ENCODE measurements at places on chromosomes 13 and 19.
A peak's percentile ranks its signal among the peaks of the same experiment; 100 is the strongest.

DNA sequence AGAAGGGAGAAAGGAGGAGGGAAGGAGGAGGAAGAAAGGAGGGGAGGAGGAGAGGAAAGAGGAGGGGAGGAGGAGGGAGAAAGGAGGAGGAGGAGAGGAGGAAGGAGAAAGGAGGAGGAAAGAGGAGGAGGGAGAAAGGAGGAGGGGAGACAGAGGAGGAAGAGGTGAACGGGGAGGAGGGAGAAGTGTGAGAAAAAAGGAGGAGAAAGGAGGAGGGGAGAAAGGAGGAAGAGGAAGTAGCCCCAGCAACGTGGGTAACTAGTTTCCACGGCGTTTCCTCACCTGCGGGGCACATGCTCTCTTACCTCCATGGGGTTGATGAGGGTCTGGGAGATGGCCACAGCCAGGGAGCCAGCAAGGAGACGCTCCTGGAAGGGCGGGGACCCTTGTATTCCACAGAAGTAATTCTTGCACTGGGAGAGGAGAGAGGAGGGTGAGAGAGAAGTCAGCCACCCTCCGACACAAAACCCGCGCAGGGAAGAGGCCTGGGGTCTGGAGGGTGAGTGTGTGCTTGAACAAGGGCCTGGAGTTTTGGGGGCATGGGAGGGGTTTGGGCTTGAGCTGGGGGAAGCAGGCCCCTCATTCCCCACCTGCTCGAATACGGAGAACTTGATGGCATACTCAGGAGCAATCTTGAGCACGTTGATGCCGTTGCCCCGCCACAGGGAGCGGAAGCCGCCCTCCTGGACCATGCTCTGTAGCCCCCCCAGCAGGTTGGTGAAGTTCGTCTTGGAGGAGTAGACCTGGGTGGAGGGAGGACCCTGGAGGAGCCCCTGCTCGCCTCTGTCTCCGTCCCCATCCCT lies 3.9 kb downstream of the SLC25A41 start:
- no peak for DNase-seq

DNA sequence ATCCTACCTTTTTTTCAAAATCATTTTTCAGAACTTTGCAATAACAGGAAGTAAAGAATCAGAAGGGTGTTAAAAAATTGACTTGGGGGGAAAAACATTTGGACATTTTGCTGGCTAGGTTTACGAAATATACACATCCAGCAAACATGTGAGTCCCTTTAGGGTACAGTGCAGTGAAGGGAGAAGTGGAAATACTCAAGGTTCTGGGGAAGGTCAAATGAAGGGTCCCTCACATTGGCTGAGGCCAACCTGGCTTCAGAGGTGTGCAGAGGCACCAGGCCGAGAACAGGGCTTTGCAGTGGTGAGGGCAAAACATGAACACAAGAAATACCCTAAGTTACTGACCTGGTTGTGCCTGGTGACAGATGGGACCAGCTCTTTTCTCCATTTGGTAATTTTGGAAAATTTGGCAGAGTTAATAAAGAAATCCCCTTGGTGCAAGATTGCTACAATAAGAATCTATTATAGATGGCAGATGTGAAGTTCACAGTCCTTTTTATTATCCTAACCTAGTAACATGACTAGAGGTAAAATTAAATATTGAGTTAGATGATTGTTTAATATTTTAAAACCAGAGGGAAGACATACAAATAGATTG lies 1.5 kb upstream of the UPF3A start:
- no peak for DNase-seq

DNA sequence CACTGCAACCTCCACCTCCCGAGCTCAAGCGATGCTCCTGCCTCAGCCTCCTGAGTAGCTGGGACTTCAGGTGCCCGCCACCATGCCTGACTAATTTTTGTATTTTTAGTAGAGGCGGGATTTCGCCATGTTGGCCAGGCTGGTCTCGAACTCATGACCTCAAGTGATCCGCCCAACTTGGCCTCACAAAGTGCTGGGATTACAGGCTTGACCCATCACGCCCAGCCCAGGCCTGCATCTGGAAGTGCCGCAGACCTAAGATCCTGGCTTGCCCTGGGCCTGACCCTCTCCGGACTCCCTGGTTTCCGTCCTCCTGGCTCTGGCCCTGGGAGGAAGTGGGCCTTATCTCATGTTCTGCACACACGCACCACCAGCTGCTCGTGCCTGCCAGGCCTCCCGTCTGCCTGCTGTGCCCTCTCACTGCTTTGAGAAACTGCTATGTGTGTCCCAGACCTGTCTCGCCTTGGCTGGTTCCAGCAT lies 4.7 kb upstream of the PTGIR start:
- DNase-seq, result no peak

DNA sequence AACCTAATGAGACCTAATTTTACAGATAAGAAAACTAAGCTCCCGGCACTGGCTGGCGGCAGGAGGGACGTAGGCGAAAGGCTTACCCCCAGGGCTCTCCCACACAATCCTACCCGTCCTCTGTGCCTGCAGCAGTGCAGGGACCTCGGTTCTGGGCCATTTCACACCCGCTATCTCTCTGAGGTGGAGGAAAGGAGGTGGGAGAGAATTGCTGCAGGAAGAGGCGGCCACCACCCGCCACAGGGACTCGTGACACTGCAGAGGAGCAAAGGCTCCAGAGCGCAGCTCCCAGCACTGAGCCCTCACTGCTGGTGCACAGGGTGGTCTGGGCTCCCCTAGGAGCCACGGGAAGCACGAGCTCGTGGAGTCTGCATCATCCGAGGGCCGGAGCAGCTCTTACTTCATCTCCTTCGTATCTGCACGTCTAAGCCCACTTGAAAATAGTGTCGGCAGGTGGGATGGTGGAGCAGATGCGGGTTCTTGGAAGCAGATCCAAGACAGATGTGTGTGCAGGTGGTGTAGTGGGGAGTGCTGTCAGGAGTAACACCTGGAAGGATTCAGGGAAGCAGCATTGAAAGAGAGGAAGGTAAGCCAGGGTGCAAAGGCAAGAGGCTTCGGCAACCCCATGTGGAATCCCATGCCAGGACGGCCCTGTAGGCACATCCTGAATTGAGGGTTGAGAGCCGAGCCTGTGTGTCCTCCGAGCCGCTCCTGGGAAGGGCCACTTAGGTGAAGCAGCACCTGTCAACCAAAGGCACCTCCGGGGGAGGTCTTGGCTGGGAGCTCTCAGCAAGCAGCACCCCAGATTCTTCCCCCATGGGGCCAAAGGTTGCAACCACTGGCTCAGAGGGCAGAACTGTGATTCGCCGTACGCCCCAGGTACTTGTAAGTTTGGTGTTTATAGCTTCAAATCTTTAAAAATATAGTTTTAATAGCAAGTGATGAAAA lies 115.8 kb upstream of the SPACA7 start:
- no peak for DNase-seq

- DNase-seq, result no peak
Measured at GRCh38 chr13:79913141-79913827, 427.6 kb downstream of the SPRY2 start.

- no peak for DNase-seq
Measured at GRCh38 chr19:14503285-14503684, 7.4 kb upstream of the GIPC1 start.

DNA sequence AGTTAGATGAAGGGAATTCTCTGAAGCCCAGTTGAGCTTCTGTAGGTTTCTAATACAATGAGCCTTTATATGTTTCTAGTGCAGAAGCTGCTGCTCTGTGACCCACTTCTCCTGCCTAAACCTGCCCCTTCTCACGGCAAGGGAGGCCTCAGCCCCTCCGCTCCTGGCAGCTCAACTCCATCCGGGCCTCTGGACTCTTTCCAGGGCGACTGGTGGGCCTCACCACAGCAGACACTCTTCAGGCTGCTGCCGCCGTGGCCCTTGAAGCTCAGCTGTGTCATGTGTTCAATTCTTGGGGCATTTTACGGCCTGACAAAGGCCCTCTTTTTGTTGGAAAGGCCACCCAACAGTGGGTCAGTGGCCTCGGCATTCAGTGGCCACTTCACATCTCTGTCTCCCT lies 10.0 kb upstream of the C19orf33 start:
- DNase-seq, result no peak

GRCh38 chr19:17564781-17565180 lies 9.3 kb downstream of the COLGALT1 start:
- no peak for DNase-seq

DNA sequence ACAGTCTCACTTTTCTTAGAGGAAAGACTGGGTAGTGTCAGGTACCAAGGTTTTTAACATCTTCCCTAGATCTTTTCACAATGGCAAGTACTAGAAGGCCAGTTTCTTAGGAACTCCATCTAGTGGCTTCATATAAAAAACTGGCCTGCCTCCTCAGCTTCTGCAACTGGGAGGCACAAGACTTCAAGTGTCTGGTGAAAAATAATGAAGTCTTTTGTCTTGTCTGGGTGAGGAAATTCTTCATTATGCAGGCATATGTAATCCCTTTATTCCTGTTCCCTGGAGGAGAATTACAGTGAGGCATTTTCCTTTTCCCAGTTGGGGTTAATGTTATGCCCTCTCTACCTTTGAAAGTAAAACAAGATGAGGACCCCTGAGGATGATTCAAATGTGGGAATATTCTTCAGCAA lies 300.5 kb downstream of the NALCN start:
- DNase-seq, result no peak

DNA sequence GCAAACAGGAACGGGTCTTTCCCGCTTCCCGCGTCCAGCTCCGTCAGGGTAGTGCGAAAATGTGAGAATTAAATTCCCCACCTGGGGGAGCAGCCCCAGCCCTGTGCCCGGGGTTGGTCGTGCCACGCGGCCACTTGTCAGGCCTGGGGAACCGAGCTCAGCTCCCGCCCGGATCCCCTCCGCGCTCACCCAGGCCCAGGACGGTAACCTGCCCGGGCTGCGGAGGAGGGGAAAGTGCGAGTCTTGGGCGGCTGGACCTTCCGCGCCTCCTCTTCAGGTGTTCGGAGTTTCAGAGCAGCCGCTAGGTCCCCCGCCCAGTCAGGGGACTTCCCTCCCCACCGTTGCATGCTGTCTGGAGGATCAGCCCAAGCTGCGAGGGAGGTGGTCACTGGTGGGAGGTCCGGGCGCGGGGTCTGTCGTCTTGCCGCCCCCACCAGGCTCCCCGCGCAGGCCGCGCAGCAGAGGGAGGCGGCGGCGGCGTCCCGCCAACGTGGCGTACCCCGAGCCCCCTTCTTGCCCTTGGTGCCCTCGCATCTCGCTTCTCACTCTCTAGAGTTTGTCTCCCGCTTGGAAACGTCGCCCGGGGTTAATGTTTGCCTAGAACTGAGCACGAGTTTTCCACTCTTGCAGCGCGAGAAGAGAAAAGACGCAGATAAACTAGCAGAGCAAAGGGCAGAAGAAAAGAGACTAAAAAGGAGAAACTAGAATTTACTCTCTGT lies 8.1 kb downstream of the URAD start:
- DNase-seq, result no peak

- no peak for DNase-seq
Measured at GRCh38 chr13:23991119-23991518, 93.8 kb upstream of the C1QTNF9B start.

DNA sequence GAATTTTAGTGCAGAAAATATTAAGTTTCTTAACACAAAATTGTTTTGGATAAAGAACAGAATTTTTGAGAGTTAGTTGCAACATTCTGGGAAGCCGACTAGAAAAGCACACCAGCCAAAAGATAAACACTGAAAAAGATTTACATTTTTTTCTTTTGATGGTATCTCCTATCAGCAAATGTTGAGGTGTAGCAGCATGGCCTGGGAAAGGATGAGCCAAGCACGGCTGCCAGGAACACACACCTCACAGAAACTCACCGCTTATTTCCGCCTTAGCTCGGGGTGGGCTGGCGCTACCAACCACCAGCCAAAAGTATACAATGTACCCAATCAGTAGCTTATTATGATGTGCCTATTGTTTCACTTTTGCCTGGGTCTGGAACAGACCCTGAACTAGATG lies 134.7 kb downstream of the MIPEP start:
- DNase-seq, result peak; percentile 15

DNA sequence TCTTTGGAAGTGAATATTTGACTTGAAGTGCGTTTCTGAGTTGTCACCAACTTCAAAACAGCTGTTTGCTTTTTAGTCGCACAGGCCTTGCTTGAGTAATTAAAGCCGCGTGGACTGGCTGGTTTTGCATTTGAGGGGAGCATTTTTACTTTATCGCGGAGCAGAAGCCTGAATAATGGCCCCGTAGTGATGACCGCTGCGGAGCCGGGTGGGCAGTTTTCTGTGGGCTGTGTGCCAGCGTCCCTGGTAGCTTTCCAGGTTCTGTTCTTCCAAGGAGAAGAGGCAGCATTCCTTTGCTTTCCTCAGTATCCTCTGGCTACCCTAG lies 1.1 kb downstream of the NAA16 start:
- DNase-seq, result no peak

Data from stimulated activated CD4-positive, alpha-beta T cell treated with anti-CD3 and anti-CD28 coated beads, Interleukin-4, amount 100 ng/mL, for 4 hours (primary cell).